Hematopoietic multipotent progenitor cell treated with erythropoietin and hydrocortisone succinate and interleukin-3 and kit ligand, for 8 days (in vitro differentiated cells): ENCODE measurements at places on chromosomes 2 and 18.
A peak's percentile ranks its signal among the peaks of the same experiment; 100 is the strongest.

DNA sequence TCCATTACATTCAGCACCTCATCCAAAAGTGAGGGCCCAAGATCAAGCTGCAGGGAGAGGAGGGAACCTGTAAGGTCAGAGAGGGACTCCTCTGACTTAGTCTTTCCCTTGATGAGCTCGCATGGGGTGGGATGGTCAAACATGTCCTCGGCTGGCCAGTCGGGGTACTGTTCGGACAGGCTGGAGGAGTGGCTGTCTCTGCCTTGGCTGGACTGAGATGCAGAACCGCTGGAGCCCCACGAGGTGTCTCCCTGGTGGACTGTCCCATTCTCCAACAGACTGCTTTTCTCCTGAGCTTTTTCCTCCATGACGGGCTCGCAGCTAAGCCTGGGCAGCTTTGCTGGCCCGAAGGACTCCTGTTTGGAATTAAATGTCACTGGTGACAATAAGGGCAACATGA is 25.6 kb downstream of the CDC42EP3 start:
- DNase-seq, result no peak

- no peak for DNase-seq
Observed at GRCh38 chr2:168622559-168622958, 166.5 kb downstream of the CERS6 start.

DNA sequence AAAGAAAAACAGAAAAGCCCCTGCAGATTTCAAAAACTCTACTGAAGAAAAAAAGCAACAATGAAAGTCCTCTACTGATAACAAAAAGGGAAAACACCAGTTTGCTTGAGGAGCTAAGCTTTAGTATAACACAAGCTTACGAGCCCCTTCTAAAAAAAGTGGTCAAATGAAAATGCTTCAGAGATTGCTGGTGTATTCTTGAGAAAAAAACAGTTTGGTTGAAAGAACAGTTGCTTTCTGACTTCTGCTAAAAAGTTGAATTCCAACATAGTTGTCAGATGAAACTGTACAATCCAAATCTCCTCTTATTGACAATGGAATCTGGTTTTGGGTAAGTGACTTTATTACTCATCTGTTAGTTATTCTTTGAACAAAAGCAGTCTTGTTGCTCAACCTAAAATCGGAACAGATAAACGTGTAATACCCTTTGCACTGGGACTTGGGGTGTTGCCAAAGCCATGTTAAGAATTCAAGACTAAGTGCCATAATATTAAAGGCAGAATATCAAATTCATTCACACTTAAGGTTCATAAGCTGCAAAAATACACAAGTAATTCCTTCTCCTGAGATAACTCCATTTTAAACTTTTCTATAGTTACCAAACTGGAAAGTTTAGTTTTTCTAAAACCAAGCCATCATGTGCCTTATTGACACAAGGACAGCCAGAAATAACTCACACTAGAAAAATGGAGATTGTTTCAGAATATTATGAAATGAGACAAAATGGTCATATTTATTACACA is 45.3 kb upstream of the SPAG16 start:
- no peak for DNase-seq

GRCh38 chr2:225757248-225757647 is 357.7 kb downstream of the NYAP2 start:
- no peak for DNase-seq

GRCh38 chr2:38600242-38600891 is 2.4 kb downstream of the HNRNPLL start:
- no peak for DNase-seq

DNA sequence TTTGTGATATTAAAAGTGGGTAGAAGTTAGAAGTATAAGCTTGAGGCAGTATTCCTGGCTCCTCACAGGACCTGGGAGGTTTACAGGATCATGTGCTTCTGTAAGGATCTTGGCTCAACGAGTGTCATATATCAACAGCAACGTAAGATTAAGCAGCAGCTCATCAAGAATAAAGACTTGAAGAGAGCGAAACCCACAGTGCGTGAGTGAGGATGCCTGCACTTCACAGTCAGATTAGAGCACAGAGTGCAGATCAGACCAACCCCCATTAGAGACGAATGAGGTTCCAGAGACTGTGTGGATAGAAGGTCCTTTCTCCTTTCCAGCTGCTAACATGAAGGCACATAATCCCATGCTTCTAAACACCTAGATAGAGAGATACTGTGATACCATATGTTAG is 1656.7 kb upstream of the NXPH2 start:
- no peak for DNase-seq

GRCh38 chr2:164589522-164589921 is 31.8 kb downstream of the GRB14 start:
- no peak for DNase-seq

DNA sequence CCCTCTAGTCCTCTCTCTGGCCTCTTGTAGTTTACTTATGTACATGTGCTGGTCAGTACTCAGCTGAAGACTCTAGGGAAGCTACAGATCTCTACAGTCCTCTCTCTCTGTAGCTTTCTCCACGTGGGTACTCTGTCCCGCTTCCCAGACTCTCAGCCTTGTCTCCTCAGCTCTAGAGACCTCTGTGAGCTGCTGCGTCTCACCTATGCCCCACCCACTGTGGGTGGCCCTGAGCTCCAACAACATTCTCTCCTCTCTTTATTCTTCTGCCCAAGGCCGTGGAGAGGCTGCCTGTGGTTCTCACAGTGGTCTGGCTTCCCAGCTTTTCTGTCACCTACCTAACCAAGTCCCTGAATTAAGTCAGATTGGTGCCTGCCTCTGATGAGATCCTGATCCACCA is 33.4 kb downstream of the MFSD6 start:
- DNase-seq, result no peak

DNA sequence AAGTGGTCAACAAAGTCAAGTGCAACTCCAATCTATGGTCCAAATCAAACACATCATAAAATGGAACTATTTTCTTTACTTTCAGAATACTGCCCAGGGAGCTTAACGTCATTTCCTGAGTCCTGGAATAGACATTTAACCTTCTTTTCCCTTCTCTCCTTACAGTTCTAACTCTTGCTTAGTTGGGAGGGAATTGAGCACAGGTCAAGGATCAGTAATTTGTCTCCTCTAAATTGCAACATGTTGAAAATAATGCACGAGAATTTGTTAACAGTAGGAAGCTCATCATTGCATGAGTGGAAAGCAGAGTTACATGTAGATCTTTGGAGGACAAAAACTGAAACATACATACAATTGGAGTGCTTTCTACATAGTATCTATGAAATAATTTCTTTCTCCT is 87.7 kb downstream of the MEP1B start:
- DNase-seq, result no peak

GRCh38 chr18:8912348-8913326 is 189.9 kb upstream of the NDUFV2 start:
- peak; percentile 59 for DNase-seq

- DNase-seq, result no peak
Observed at GRCh38 chr18:39969803-39970494, 1985.1 kb upstream of the PIK3C3 start.

DNA sequence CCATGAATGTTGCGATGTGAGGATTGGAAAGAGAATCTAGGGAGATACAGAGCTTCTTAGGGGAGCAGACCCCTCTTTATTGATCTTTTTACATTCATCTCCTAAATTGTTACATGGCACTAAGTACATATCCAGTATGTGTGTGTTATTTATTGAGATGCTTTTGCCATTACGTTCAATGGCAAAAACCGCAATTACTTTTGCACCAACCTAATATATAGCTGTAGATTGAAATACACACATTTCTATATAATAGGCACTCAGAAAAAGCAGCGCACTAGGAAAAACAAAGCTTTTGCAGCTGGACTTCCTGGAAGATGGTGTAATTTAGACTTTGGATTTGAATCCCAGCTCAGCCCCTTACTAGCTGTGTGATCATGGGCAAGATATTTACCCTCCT is 849.4 kb downstream of the SLC4A3 start:
- no peak for DNase-seq

- no peak for DNase-seq
Observed at GRCh38 chr2:134407154-134407890, 153.4 kb downstream of the MGAT5 start.

DNA sequence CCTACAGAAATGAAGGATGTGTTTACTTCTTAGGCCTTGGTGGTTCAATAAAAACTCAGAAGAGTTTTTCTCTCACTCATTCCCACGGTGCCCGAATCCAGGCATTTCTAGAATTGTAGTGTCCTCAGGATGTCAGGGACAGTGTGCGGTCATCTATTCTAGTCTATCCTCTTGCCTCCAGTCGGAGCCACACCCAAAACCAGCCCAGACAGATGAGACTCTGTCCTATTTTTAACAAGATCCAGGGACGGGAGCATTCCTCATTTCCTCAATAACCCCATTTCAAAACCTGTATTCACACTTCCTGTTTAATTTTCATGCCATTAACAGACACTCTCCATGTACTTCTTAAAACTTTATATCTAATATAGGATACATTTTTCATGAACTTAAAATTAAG is 11.6 kb upstream of the RBMS1 start:
- DNase-seq, result no peak
